Kidney (tissue), 22 donors: ENCODE measurements at places on chromosomes 3 and 15. TPM values are rescaled to one million over a fixed set of nuclear protein-coding genes. Genes with fewer than 3 reads are reported as not detected.
A peak's percentile ranks its signal among the peaks of the same experiment; 100 is the strongest.

DUOXA2 gene
- total RNA-seq, result not detected

CCDC50 gene
- total RNA-seq, result 105 TPM

GCNT3 gene
- total RNA-seq, result 14.8 TPM

CLRN1 gene
- total RNA-seq, result not detected

CPA3 gene
- total RNA-seq, result 47.9 TPM

GRCh38 chr3:40044487-40044886 lies 235.1 kb downstream of the MYRIP start:
- DNase-seq, result no peak

DNA sequence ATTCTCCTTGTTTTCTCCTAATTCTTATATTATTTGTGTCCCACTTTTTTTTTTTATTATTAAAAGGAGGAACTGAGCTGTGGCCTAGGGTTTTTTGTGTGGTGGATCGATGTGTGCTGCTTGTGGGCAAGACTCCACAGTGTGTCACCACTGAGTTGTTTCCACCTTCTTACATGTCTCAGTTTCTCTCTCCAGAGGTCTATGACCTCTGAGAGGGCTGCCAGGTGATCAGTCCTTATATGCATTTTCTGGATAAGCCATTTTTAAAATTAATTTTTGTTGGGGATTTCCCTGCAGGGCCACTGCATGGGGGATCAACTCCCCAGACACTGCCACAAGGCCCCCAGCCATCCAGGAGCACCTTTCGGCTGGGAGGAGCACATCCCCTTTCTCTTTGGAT lies 27.8 kb downstream of the IQCF6 start:
- no peak for DNase-seq

DNA sequence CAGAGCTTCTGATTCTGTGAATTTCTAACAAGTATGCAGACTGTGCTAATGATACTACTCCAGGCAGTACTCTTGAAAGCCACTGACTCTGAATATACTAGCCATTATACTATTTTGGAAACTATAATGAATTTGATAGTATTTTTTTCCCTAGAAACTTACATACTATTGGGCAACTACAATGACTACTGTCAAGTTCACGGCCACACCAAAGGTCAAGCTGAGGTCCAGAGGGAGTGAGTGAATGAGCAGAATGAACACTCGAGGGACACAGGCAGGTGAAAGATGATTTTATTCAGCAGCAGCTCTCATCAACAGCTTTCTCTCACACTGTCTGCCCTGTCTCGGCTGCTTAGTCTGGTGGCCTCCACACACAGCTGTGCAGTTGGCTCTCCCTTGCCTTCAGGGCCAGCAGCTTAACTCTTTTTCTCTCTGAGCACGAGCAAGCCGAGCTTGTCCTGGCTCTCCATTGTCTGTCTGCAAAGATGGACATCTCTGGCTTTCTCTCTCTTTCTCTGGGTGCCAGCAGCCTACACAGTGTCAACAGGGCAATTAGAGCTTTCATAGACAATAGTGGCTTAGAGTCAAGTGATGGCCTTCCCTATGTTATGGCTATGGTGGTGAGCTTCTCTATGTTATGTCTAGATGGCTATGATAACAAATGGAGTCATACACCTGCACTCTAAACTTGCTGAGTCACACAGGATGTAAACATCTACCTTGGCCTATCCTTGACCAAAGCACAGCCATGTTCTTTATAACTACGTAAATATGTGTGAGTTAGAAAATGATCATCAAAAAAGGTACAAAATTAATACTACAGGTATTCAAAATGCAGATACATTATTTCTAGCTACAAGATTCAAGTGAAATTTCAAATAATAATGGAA lies 362.4 kb downstream of the CGGBP1 start:
- DNase-seq, result no peak

DNA sequence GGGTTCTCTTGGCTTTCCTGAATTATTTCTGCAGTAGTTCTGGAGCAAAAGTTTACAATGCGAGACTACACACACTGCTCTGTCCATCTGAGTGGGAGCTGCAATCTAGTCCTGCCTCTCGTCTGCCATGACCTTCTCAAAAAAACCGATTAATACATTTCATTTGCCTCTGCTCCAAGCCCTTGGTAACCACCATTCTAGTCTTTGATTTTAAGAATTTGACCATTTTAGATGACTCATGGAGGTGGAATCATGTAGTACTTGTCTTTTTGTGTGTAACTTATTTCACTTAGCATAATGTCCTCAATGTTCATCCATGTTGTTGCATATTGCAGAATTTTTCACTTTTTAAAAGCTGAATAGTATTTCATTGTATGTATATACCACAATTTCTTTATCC lies 356.9 kb downstream of the SV2B start:
- DNase-seq, result no peak

- no peak for DNase-seq
Observed at GRCh38 chr3:48738926-48739616, 22.1 kb upstream of the IP6K2 start.

GRCh38 chr15:48898032-48898431 lies 20.1 kb downstream of the EID1 start:
- no peak for DNase-seq

DNA sequence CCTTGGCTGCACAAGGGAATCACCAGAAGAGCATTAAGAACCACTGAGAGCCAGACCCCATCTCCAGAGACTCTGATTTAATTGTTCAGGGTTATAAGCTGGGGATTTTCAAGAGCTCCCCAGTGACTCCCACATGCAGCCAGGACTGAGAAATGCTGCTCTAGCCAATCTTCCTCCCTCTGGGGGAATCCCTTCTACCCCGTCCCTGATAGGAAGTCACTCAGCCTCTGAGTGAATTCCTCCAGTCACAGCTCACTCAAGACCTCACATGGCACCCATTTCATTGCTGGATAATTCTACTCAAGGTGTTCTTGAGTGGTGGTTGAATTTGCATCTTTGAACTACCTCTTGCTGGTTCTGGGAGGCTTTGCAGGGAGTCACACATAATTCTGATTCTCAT lies 10.7 kb downstream of the CCR3 start:
- DNase-seq, result no peak

GRCh38 chr15:45168751-45169551 lies 18.8 kb downstream of the SHF start:
- DNase-seq, result no peak

DNA sequence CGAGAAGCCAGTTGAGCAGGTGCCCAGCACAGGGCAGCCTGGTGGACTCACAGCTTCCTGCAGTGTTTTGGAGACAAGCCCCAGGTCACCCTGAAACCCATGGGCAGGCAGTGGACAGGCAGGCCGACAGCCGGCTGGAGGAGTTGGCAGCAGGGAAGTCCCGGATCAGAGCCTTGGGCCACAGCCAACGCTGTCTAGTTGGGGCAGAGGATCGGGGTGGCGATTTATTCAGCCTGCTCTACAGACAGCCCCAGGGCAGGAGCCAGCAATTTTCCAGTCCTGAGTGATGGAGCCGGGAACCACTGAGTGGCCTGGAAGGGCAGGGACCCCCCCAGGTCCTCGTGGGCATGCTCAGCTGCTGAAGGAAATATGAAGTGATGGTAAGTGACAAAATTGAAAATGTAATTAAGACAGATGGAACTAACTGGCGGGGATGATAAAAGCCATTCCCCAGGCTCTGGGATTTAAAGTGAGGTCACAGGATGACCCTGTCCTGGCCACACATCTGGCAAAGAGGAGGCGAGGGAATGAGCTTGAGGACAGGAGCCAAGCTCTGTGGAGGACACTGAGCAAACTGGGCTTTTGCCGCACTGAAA lies 34.4 kb upstream of the TBC1D21 start:
- no peak for DNase-seq

DNA sequence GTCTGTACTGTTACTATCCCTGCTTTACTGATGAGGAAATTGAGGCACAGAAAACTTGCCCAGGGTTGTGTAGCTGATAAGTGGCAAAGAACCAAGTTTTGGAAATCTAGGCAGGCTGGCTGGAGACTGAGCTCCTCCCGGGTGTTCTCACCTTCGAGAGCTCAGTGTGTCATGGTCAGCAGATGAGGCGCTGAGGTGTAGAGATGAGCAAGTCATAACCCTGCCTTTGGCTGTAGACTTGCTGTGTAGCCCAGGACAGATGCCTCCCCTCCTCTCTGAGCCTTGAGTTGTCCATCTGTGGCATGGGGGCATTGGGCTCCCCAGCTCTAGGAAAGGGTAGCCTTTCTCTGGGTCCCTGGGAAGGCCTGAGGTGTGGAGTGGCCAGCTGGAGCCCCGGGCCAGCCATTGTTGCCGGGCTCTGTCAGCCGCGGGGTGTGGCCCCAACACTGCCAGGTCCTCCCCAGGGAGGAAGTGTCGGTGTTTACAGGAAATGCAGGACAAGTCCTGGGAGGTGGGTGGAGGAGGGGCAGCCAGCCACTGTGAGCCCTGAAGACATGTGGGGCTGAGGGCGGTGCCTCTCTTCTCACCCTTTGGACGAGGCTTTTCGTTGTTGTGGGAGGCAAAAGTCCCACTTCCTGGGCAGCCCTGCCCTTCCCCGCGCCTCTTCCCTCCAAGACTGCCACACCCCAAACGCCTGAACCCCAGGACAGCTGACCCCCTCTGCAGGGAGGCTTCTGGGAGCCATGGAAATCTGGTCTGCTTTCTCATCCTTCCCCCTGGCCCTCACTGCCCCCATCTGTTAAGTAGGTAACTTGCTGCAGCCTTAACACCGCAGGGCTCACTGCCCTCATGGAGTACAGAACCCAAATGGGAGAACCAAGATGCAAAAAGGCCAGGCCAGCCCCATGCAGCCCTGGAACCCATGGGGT lies 29.1 kb downstream of the FGD5 start:
- DNase-seq, result peak; percentile 66

DNA sequence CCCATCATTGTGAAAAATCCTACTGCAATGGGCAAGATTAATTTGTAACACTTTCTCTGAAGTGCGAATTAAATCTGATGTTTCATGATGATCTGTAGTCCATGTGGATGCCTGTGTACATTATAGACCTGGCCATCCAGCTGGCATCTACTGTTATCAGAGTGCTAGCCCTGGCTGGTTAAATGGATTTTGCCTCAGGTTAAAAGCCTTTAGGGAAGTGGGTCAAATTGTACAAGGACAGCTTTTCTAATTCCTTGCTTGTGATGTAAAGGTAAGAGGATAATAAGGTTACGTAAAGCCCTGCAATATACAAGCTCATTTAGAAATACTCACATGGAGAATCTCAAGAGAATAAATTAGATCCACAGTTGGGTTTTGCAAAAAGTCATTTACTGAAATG lies 138.2 kb downstream of the EPHA3 start:
- no peak for DNase-seq

DNA sequence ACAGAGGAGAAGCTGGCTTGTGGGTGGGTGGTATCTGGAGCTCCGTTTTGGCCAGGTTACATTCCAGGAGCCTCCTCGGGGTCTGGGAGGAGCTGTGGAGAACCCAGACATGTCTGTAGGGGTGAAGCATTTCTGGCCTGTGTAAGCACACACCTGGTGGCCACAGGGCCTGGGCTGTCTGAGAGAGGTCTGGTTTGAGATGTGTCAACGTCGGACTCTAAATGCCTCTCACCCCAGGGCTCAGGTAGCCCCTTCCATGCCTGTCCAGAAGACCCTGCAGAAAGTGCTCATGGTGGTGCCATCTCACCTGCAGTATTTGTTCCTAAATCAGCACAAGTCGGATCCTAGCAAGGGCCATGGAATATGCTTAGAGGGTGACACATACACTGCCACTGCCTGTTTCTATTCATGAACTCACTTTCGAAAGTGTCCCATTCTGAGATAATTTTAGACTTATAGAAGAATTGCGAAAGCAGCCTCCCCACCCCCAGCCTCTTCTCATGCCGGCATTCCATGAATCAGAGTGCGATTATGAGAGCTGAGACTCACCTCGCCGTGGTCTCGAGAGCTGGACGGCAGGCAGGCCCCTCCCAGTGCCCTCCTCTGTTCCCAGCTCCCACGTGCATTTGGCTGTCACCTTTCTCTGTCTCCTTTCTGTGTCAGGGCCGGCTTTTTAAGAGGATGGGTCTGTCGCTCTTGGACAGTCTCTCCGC lies 63.7 kb downstream of the KLF15 start:
- no peak for DNase-seq

GRCh38 chr3:157542711-157543500 lies 39.7 kb upstream of the VEPH1 start:
- peak; percentile 82 for DNase-seq

DNA sequence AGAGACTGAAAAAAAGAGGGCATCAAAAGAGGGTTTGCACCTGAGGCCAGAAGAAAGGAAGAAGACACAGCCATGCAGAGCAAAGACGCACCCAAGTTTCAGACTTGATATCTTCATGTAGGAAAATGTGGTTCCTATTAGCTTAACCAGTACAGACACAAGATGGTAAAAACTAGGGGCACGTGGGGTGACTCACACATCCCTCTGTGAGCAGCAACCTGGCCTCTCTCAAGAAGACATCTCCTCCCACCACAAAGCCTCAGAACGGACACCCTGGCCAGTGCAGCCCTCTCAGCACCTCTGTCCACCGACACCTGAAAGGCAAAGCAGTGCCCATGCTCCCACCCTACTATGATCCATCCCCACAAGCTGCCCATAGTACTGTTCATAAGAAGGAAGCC lies 33.3 kb downstream of the GLB1 start:
- no peak for DNase-seq

DNA sequence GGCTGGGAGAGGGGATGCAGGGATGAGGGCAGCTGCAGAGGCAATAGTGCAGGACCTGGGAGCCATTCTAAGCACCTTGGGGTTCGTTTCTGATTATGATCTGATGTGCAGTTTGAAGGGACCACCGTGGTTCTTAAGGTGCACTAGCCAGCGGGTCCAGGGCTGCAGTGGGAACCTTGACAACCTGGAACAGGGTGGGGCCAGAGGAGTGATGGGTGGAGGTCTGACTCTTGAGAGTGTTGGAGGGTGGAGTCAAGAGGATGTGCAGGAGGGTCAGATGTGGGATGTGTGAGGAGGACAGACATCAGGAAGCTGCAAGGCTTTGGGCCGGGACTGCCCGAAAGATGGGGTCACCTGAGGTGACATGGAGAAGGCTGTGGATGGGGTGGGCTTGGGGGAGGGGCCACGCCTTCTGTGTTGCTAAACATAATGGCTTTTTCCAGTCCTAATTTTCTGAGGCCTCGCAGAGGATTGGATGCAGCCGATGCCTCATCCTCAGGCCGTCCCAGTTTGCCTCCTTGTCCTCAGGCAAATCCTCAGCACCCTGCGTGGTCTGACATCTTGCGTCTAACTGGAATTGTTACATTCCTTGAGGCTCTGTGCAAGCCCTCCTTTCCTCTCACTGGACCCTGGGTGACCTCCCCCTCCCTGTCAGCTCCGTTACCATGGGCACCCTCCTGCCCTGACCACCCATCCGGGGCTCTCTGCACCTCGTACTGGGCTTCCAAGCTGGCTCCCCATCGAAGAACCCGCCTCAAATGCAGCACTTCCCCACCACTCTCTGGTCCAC lies 61.4 kb upstream of the TRPM1 start:
- DNase-seq, result no peak

GRCh38 chr3:116065501-116065900 lies 379.8 kb downstream of the LSAMP start:
- DNase-seq, result no peak

DNA sequence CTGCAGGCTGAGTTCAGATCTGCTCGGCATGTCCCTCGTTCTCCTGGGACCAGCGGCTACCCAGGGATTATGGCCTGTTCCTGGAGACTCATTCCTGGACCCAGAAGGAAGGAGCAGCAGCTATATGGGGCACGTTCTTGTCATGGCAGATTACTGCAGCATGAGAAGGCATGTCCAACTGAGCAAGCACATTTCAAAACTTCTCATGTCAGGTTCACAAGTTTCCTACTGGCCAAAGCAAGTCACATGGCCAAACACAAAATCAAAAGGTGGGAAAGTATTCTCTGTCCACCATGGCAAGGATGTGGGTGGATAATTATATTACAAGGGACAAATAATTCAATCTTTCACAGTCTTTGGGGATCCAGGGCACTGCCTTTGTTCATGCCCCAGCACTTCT lies 71.9 kb upstream of the C15orf39 start:
- no peak for DNase-seq

- DNase-seq, result no peak
Observed at GRCh38 chr15:59005579-59005978, 18.1 kb downstream of the RNF111 start.
